ENCODE measurements at places on chromosomes 2 and 18.

DNA sequence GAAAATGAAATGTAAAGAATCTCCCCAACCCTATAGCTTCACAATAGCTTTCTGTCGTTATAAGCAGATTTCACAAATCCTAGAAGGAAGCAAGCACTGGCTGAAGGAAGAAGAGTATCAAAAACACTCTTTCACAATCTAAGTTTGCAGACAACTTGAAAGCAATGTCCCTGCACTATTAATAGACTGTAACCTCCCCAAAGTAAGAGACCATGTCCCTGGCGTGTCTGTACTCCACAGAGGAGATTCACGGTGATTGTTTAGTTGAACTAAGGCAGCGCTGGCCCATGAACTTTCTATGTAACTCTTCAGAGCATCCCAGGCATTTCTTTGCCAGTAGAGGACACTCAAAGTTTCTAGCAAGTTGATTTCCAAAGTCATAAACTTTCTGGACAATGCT is 128.0 kb upstream of the HNRNPA3 start:
- DNase-seq: no peak

DNA sequence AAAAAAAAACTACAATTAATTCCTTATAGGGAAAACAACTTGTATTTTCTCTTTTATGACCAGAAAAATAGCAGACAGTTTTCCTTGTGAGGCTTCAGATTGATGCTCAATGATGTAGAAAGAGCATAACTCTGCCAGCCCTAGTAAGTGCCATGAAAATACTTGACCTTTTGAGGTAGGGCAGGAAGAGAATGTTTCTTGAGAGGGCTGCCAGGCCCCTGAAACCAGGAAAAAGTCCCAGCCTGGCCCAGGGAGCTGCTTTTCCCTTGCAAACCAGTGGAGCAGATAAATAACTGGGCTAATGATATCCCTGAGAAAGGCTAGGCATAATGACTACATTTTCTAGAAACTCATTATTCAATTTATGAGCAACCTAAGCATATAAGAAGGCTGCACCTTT is 126.8 kb downstream of the SLC8A1 start:
- no peak for DNase-seq

GRCh38 chr2:145055651-145056050 is 535.7 kb upstream of the ZEB2 start:
- DNase-seq: no peak

DNA sequence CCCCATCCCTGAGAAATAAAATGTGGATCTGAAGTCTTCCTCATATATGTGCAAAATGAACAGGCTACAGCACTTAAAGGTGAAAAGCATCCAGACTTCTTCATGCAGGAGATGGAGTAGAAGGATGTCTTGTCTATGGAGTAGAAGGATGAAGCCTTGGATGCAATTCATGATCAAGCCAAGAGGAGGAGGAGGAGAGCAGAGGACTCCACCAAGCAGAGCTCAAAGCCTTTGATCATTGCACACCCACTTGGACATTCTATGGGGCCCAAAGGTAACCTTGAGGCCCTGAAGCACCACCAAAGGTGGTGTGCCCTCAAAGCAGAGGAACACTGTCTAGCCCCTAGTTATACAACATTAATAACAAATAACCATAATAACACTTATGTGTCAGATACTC is 17.3 kb downstream of the ACMSD start:
- DNase-seq: no peak

DNA sequence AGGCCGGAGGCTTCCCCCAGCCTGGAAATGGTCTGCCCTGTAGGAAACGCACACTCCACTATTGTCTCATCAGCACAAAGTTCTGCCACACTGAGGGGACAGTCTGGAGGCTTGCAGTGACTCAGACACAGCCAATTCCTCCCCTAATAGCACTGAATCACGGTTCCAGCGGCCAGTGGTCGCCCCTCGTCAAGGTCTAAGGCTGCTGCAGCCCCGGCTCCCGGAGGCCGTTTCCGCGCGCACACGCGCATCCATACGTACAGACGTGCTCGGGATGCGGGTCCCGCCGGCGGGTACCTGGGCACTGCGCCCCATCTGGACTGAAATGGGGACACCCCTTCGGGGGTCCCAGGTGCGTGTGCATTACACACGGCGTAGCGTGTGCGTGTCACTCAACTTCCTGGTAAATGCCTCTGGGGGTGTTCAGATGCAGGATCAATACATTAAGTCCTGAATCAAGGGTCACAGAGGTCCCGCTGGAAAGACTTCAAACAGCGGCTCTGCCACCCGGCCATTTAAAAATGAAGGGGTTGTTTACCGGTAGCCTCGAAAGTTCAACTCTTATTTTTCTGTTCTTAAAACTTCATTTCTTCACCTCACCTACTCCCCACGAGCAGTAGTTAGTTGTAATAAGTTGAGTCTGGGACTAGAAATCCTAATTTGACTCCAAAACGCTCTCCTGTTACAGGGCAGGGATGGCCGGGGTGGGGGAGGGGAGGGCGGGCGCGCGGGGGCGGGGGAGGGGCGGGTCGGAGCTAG is 572 bp upstream of the ZNF516 start:
- DNase-seq: no peak
